Central memory CD4-positive, alpha-beta T cell (primary cell): ENCODE measurements at places on chromosomes 4 and X.

DNA sequence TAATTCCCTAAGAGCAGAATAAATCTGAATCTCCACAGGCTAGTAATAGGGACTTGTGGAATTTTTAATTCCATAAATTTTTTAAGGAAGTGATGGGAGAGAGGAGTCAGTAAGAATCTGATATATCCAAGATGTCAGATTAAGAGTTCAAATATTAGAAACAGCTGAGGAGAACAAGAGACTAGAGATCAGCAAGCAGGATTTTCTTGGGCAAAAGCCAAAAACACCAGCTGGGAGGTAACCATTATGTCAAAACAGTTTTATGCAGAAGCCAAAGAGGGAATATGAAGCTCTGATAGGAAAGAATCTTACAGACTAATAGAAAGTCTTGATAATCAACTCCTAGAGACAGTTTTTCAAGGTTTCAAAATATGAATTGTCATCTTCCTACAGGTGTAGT is 72.2 kb upstream of the RBPJ start:
- no peak for DNase-seq

DNA sequence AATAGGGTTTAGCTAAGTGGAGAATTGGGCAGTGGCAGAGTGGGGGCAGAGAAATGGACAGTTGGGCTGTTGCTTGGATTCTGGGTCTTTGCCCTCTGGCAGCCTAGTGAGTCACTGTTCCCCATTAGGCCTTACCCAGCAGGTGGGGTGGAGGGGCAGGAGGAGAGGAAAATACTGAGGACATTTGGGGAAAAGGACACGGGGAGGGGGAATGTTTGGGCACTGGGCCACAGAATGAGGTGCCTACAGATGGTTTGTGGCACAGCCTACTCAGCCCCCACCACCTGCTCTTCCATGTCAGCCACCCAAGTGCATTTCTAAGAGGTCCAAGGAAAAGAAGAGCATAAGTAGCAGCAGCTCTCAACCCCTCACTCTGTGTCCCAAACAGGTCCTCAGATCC is 13.0 kb downstream of the SLC16A2 start:
- no peak for DNase-seq

DNA sequence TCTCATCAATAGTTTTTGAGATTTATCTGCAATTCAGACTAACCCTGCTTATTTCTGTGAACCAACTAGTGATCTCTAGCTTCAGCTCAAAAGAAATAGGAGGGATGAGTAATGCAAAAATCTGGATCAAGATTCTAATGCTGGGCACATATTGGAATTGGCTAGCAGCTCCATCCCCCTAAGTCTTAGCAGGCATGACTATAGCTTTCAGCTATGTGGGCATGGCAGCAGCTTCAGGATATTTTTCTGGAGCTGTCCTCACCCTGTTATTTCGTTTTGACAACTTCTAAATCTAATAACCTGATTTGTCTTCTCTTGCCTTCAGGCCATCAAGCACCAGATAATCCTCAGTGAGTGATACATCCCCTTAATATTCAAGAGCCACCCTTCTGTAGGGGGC is 50.8 kb upstream of the GNPDA2 start:
- no peak for DNase-seq

DNA sequence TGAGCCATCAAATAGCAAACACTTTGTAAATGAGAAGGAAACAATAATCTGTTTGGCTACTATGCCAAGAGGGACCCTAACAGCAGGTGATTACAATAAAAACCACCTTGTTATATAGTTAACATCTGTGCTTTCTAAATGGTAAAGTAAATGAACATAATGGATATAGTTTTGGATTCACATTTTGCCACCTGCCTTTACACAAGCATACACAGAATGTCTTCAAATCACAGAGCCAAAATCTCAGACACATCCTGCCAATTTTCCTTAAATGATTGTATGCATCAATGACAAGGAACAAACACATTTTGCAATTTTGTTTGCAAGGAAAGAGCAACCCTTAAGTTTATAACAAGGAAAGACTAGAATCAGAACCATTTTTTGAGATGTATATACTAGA is 334.2 kb downstream of the FSTL5 start:
- no peak for DNase-seq

DNA sequence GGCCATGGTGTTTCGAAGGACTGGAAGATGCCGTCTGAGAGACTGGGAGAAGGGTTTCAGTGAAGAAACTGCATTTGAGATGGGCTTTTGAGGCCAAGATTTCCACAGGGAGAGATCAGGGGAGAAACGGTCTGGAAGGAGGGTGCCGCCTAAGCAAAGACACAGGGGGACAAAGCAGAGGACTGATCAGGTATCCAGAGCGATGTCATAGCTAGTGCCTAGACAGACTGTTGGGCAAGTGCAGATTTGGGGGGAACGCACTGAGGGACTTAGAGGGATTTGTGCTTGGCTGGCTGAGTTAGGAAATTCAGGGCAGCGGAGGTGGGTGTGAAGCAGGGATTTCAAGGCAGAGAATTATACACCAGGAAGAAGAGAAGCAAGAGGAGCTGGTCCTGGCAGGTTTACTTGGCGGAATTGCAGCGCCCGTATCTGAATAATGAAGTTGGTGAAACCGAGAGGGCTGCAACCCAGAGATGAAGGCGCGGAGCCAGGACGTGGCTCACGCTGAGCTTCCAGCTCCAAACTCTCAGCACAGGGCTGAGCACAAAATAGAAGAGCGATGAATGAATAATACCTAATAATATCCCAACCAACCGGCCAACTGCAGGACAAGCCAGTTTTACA is 106.9 kb downstream of the MAML3 start:
- no peak for DNase-seq

- DNase-seq = no peak
Observed at GRCh38 chrX:103158317-103158621, 56.6 kb upstream of the BEX4 start.

DNA sequence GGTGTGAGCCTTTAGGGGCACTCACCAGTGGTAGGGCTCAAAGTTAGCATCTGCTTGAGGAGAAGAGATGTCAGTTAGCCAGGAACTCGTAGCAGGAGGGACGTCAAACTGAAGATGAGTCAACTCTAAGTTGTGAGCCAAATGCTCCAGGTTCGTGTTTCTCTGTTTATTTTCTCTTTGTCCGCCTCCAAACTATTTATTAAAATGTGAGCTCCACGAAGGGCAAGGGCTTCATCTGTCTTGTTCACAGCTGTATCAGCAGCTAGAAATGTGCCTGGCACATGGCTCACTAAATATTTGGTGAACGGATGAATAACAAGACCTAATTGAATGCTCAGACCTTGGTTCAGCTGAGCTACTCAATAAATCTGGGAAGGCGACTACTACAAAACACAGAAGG is 248.9 kb downstream of the BCOR start:
- DNase-seq = no peak

- no peak for DNase-seq
Observed at GRCh38 chrX:40474205-40474626, 106.6 kb upstream of the ATP6AP2 start.

DNA sequence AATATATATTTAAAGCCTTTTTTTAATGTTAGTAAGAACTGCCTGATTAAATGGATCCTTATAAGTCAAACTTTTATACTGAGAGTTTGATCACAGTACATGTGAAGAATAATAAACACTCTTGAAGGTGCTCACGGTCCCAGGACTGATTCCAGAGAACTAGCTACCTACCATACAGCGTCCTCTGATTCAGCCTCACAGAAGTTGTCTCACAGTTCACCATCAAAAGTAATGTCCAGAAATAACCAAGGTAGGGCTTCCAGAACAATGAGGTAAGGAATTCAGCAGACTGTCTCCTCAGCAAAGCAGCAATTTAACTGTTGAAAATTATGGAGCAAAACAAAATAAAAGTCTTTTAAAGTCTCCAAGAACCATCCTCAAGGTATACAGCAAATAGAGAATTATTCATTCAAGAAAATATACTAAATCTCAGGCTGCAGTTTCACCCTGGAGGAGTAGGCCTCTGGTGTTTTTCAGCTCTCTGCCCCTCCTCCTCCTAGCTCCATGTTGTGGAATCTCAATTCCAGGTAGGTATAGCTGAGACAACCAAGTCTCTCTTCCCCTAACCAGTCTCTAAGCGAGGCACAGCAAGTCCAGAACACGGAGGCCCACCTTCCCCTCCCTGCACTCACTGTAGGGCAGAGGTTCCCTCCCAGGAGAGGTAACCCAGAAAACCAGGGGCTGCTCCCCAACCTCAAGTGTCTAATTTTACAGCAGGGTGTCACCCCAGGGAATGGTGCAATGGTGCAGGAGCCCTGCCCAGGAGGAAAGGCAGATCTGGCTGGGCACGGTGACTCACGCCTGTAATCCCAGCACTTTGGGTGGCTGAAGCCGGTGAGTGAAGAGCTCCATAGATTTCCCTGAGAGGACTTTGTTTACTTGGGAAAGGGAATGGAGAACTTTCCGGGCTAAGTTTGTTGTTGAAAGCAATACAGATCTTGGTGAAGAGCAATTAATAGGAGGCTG is 28.6 kb downstream of the FAM241A start:
- DNase-seq = no peak

DNA sequence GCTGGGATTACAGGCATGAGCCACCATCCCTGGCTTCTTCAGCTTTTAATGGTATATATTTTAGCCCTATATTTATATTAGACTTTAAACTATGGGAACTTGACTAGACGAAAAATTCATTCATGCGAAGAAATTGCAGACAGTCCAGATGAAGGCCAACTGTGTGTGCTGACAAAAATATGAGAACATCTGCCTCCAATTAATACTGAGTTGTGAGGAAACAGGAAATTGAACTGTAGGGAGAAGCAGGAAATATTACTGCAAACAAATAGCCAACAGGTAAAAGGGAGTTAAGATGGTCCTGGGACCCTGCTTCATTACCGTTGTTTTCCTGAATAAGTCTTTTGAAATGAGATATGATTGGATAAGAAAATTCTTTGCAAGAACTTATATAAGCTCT is 26.3 kb downstream of the MGARP start:
- no peak for DNase-seq

- no peak for DNase-seq
Observed at GRCh38 chrX:13380211-13380610, 60.4 kb upstream of the ATXN3L start.

DNA sequence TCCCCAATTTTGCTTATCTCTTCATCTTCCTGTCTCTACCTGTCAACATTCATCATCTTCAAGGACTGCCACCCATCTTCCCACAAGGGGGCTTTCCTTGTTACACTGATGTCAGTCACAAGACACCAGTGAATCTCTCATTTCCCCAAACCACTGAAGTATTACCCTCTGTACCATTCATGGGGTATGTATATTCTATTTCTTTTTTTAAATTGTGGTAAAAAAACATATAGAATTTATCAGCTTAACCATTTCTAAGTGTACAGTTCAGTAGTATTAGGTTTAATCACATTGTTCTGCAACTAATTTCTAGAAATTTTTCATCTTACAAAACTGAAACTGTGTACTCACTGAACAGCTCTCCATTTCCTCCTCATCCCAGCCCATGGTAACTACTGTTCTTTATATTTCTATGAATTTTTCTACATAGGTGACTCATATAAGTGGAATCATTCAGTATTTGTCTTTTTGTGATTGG is 98.6 kb downstream of the LARP7 start:
- no peak for DNase-seq

DNA sequence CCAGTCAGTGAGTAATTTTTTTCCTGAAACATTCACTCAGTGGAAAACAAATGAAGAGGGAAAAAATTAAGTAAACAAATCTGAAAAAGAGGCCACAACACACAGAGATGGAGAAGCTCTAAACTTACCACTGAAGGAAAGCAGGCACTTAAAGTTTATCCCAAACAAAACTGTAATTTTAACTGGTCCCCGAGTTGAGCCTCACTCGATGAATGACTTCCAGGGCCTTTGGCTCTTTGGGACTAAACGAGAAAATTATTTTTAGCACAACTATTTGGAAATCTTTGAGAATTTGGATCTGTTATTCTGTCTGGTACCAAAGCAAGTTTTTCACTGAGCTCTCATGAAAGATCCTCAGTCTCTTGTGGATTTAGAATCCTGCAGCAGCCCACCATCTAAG is at the start of gene C1QTNF7:
Gene C1QTNF7 (plus strand): TSS at position 333 of the 400 bp plus-strand sequence. CDS start 7,711 bp downstream, outside the sequence.
- DNase-seq = no peak

GRCh38 chr4:8078109-8078494 is 80.5 kb downstream of the ABLIM2 start:
- DNase-seq = no peak

DNA sequence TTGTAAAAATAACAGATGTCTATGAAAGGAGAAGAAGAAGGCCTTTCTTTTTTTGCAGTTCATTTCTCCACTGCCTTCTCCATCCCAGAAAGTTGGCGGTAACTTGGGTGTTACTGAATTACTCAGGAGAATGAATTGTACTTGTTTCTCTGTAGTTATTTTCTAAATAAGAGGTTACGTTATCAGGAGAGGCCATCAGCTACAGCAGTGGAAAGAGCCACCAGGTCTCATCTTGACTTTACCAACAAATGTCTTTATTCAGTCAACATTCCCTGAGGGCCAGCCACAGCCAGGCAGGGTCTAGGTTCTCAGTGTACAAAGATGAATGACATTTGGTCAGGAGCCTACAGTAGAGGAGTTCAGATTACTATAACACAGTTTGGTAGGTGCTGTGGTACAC is 8.1 kb downstream of the HADH start:
- DNase-seq = no peak

GRCh38 chr4:4847011-4847410 is 12.5 kb upstream of the MSX1 start:
- no peak for DNase-seq

- DNase-seq = peak; percentile 64
Observed at GRCh38 chr4:36351082-36351666, 69.8 kb downstream of the DTHD1 start.

- DNase-seq = no peak
Observed at GRCh38 chr4:129059028-129059427, 34.3 kb downstream of the SCLT1 start.

- no peak for DNase-seq
Observed at GRCh38 chr4:148946271-148946670, 504.1 kb upstream of the NR3C2 start.

- no peak for DNase-seq
Observed at GRCh38 chr4:138312536-138312911, 70.4 kb upstream of the SLC7A11 start.

DNA sequence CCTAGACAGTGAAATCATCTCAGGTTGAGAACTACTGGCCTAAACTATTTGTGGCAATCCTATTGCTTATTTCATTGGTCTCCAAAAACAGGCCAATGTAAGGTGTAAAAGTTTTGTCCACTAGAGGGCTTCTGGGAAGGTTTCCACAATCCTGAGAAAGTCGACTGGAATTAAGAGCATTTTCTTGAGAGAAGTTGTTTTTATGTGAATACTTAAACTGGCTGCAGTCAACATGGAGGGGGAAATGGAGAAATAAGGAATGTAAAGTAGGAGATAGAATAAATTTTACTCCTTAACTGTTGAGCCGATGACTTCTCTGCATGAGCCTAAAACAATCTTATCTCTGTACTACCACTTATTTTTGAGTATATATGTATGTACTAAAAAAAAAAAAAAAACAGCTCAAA is 11.0 kb upstream of the EIF4E start:
- DNase-seq = peak; percentile 12

DNA sequence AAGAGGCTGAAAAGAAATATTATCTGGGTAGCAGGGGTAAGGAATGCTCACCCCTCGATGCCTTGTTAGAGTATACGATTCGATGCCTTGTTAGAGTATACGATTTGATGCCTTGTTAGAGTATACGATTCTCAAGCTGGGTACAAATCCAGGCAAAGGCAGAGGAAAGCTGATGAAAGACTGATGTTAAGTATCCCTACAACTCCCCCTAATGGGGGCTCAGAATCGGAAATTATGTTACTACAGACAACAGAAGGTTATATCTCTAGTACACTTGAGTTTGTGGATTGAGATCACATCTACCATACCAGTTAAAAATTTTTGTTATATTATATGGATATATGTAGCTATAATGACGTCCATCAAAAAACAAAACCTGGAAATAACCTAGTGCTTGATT is 4.8 kb downstream of the LRRC66 start:
- no peak for DNase-seq
